ENCODE measurements at places on chromosomes 1 and 21.

- no peak for DNase-seq
Measured at GRCh38 chr1:221727146-221728036, 14.5 kb downstream of the DUSP10 start.

GRCh38 chr21:38766987-38767722, 38.6 kb upstream of the ETS2 start:
- DNase-seq: peak; percentile 67

- DNase-seq: no peak
Measured at GRCh38 chr21:45384656-45385548, 20.1 kb upstream of the COL18A1 start.

DNA sequence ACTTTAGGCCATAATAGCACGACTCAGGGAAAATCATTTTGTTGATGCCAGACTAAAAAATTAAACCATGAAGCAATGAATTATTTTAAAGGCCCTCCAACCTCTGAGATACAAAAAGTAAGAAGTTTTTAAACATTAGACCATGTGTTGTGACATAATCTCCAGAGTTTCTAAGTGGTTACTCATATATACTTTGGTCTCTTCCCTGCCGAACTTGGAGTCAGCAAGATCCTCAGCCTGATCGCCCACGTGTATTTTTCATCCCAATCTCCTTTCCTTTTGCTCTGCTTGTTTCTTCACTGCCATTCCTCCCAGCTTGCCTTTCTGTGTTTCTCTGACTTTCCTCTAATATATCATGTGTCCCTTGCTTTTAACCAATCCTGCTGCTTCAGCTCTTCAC, 3.8 kb downstream of the ARV1 start:
- no peak for DNase-seq

DNA sequence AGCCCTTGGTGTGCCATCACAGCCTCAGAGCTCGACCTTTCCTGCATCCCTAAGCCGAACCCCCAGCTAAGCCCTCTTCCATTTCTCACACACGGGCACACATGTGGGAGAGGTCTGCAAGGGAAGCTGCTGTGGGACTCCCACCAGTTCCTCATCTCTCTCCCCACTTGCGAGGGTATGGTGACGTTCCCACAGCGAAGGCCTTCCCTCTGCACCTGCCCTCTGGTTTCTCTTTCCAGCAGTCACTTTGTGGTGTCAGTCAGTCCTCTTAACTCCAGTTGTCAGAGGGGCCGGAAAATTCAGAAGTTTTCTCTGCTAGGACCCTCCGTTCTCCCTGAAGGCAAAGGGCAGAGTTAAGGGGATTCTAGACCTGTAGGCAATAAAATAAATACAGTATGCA, 5.5 kb upstream of the STK40 start:
- no peak for DNase-seq

DNA sequence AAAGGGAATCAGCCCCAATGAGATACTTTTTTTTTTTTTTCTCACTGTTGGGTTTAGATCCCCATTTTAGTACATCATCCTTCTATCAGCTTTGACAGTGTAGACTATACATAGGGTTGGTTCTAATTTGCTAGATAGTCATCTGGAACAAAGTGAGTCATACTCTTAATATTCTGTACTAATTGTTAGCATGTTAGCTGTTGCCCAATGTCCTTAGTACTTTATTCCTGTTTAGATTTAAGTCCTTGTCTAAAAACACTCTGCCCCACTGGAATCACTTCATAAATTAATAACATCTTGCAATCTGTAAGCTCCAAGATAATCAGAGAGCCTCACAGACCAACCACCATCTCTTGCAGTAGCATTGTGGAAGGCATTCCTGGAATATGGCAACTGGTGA, 209.8 kb upstream of the KIAA0040 start:
- no peak for DNase-seq

GRCh38 chr1:27416387-27417111, 24.1 kb downstream of the GPR3 start:
- peak; percentile 58 for DNase-seq

GRCh38 chr1:76443217-76443616, 368.7 kb downstream of the ST6GALNAC3 start:
- DNase-seq: no peak

GRCh38 chr1:167825419-167826079, 88.4 kb downstream of the ADCY10 start:
- no peak for DNase-seq

DNA sequence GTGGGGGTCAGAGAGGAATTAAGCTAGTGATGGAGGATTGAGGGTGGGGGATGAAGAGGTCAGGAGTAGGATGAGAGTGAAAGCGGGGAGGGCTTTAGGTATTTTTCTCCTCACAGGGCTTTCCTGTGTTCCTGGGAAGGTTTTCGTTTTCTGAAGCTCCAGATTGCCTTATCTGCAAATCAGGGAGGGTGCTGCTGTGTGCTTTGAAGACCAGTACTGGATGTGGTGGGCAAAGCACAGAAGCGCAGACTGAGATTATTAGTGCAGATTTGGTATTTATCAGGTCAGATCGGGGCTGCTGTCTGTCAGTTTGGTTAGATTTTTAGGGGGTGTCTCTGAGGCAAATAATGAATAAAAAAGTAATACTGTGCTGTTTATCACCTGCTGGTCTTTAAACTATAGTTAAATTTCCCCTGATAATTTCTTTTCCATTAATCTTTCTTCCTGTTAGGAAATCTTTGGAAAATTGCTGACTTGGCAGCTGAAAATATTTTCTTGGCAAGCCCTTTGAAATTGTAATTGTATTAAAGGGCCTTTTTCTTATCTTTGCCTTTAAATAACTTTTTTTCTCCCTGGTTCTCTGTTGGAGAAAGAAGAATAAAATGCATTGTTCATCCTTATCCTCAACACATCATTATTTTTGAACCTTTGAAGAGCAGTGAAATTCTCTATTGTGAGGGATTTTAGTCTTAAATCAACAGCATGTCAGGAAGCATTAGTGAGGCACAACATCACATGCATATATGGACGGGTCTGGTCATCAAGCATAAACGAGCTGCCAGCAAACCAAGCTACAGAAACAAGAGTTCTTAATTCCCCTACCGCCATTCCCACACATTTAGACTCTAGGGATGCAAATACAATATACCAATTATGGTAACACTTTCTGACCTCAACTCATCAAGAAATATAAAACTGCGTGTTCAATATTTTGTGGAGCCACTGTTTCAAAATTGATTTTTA, 139.6 kb downstream of the S1PR1 start:
- DNase-seq: no peak

GRCh38 chr1:168235548-168235885, 9.7 kb downstream of the SFT2D2 start:
- no peak for DNase-seq

DNA sequence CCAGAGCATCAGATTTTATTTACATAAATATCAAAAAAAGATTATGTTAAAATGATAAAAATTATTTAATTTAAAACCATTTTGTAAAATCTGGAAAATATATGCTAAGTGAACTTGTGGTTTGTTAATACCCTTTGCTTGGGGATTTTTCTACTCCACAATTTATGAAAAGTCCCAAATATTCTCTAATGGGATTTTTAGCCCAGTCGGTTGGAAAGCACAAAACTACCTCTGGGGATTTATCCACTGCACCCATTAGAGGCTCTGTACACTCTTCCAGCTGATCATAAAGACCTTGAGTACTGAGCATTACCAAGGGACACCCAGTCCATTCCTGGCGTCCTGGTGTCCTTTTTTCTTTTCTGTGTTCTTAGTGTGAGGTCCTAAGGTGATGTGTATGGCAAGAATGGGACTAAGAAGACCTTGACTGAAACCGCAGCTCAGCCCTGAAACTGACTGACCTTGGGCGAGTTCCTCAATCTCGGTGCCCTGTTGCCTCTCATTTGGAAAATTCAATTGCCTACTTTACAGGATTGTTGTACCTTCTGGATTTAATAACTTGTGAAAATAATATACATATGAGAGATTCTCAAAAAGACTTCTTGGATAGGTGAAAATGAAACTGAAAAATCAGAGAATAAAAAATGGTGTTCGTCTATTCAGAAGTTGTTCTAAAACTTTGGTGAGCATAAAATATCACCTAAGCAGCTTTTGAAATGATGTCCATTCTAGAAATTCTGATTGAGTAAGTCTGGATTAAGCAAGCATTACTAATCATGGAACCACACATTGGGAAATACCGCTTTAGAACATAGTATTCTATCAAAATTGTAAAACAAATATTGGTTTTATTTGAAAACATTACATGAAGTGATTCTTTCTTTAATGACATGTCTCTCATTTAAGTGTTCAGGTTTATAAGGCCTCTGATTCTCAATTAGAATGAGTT, 21.5 kb upstream of the SAMSN1 start:
- DNase-seq: no peak

GRCh38 chr1:247448107-247448791, 9.7 kb downstream of the OR2B11 start:
- DNase-seq: no peak

DNA sequence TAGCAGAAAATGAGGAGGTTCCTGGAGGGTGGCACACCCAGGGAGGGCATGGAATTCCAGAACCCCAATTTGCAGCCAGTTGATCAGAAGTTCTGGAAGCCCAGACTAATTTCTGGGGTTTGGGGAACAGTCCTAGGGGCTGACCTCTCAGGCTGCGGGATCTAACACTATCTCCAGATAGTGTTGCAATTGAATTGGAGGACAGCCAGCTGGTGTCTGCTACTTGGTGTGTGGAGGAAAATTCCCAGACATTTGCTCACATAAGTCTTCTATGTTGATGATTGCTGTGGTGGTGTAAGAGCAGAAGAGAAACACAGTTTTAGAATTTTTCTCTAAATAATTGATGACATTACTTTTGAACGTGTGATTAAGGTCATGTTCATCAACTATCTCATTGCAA, 154.3 kb upstream of the RNPC3 start:
- no peak for DNase-seq
